Fibroblast of villous mesenchyme (primary cell): ENCODE measurements at places on chromosomes 2 and 18.

- DNase-seq: no peak
Measured at GRCh38 chr18:64273724-64274123, 124.8 kb upstream of the LINC00305 start.

GRCh38 chr2:163997466-163997865 lies 261.7 kb upstream of the FIGN start:
- DNase-seq: no peak

DNA sequence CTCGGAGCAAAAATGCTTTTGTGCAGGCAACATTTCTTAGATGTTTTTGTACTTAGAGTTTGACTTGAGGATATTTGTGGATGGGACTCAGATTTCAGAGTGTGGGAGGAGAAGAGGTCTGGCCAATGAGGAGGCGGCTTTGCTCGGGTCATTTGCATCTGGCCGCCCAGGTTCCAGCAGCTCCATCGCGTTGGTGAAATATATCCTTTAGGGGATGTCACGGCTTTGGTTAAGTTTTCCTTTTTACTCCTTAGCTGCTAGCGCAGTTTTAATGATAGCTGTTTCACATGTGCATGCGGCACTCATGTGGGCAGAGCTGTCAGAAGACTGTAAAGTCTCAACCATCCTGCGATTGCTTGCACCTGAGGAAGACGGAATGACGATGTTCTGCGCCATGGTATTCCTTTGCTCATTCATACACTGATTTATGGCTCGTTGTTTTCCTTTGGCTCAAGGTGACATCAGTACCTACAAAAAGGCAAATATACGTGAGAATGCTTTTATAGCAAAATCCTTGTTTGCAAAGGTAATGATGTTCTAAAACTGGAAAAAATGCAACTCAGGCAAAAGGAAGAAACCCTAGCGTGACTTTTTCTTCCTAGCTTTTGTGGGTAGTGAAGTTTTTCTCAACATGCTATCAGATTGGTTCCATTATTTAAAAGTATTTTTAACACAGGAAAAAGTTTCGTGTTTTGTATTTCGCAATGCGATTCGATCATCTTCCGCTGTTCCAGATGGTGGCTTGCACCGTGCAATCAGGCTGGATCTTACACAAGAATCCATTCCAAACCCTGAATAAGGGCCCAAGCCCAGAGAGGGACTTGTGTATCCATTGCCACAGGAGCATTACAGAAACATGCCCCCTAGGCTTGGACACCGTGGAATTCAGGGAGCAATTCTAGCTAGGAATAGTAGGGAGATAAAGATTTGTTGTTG lies 70.5 kb upstream of the ZNF516 start:
- peak; percentile 96 for DNase-seq

GRCh38 chr2:131349021-131349420 lies 14.9 kb downstream of the RAB6D start:
- DNase-seq: no peak

- DNase-seq: no peak
Measured at GRCh38 chr2:218223046-218223445, 6.1 kb downstream of the ARPC2 start.

DNA sequence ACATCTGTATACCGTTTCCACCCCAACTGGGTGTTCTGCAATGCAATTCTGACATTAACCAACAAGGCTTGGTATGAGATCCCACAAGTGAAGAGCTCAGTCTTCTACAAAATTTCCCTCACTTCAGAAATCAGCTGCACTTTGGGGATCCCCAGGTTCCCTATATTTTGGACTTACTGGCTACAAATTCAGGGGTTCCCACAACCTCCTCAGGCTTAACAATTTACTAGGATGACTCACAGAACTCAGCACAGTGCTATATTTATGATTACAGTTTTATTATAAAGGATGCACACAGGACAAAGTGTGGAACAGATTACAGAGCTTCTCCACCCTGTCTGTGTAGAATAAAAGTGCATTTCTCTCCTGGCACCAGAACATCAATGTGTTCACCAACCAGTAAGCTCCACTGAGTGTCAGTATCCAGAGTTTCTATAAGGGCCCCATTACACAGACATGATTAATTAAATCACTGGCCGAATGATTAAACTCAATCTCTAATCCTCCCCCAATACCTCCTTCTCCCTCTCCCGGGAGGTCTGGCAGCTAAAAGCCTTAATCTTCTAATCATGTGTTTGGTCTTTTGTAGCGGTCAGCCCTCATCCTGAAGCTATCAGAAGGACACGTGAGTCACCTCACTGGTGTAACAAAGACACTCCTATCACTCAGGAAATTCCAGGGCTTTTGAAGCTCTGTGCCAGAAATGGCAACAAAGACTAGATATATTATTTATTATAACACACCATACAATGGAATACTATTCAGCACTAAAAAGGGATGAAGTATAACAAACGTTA lies 84.6 kb downstream of the SLC66A3 start:
- DNase-seq: peak; percentile 31

DNA sequence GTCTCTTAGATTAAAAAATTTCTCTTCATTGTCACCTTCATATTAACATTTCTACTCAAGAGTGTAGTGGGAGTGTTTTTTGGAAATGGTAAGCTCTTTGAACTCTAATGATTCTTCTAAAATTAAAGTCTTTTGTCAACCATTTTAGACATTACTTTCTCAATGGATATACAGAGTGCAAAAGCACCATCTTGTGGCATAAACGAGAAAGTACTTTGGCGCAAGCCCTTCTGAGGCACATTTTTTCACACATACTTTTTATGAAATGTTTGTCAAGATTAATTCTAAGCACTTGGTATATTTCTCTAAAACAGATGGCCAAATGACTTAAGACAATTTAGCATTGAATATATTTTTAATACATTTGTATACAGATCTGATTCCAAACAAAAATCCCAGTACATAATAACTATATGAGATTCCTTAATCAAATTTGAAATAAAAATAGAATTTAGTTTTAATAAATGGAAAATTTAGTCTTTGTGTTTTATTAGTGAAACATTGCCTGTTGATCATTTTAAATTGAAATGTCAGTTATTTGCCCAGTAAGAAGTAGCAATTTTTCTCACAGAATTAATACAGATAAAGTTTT lies 63.3 kb upstream of the GALNT5 start:
- peak; percentile 68 for DNase-seq

- no peak for DNase-seq
Measured at GRCh38 chr2:107663632-107664031, 163.1 kb upstream of the RGPD4 start.

- DNase-seq: peak; percentile 73
Measured at GRCh38 chr2:127012215-127012614, 94.7 kb downstream of the BIN1 start.

- no peak for DNase-seq
Measured at GRCh38 chr2:41954304-41955291, 93.2 kb upstream of the PKDCC start.

- no peak for DNase-seq
Measured at GRCh38 chr2:133952420-133952819, 301.5 kb upstream of the MGAT5 start.
